ENCODE measurements at places on chromosomes 4 and X. TPM values are rescaled to one million over a fixed set of nuclear protein-coding genes. Genes with fewer than 3 reads are reported as not detected.

The CLGN gene
- total RNA-seq = 0.11 TPM

The NR3C2 gene
- 0.32 TPM for total RNA-seq

The P2RY4 gene
- total RNA-seq = 0.55 TPM

The HMGB2 gene
- 393 TPM for total RNA-seq

The ZNF157 gene
- 0.25 TPM for total RNA-seq

The UGT2B17 gene
- total RNA-seq = not detected

The ENPEP gene
- total RNA-seq = not detected

The DUSP21 gene
- total RNA-seq = not detected

The TACC3 gene
- 137 TPM for total RNA-seq

The VCX3A gene
- not detected for total RNA-seq
